ENCODE measurements at places on chromosomes 3 and 15. TPM values are rescaled to one million over a fixed set of nuclear protein-coding genes. Genes with fewer than 3 reads are reported as not detected.
A peak's percentile ranks its signal among the peaks of the same experiment; 100 is the strongest.

Gene CYP1A1
- polyA plus RNA-seq: not detected

Gene DUOXA2
- polyA plus RNA-seq: not detected

DNA sequence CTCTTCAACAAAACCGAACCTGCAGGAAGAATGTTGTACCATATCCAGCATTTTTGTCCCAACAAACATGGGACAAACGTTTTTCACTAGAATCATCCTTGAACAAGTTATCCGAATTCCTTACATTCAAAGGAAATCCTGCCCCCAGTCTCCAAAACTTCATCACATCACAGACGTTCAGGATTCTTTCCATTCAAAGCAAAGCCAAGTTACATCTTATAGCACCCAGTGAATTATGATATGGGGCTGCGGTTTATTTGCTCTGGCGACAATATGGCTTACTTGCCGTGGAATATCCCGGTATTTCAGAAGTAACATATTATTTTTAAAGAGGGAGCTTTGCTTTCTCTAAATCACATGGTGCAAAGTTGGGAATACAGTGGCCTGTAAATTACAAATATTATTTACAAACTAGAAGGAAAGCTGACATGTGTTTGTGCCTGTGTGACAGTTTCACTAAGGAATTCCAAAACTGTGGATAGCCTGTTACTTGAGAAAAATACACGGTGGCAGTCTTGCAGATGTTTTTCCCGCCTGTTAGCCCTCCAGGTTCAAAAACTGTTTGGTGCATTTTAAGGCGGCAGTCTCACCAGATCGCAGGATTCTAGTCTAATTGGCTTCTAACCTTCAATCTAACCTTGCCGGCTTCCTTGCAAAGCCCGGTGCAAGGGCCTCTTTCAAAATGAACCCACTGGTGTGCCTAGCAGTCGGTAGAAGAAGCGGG lies 736 bp upstream of the MBNL1 start:
- peak; percentile 36 for DNase-seq

GRCh38 chr15:86199467-86200145 lies 119.9 kb downstream of the AGBL1 start:
- no peak for DNase-seq

- DNase-seq: no peak
Observed at GRCh38 chr3:144548346-144548745, 576.7 kb downstream of the DIPK2A start.

DNA sequence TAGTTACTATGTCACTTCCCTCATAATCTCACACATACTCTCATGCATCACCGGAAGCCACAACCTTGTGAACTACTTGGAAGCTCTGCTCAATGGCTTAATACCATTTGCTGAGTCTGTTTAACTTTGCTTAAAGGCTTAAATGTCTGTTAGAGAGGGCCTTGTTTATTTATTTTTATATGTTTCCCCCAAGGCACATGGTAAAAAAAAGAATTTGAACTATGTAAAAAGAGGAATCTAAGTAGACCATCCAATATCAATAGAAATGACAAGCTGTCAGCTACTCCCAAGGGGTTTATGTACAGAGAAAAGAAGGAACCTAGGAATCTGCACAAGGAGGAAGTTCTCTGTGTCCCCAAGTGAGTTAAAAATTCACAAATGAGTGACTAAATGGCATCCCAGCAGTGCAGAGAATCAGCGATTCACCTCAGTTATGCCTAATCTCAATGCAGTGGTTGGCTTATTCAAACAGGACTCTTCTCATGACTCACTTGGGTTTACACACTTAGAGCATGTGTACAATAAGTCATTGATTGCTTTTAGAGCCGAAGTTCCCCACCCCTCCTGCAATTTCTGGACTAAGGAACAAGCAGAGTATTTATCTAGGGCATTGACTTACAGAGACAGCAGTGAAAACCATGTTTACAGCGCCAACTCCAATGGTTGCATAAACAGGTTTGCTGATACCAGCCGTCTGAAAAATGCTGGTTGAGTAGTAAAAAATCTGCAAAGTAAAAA lies 24.4 kb downstream of the SLC2A2 start:
- no peak for DNase-seq

DNA sequence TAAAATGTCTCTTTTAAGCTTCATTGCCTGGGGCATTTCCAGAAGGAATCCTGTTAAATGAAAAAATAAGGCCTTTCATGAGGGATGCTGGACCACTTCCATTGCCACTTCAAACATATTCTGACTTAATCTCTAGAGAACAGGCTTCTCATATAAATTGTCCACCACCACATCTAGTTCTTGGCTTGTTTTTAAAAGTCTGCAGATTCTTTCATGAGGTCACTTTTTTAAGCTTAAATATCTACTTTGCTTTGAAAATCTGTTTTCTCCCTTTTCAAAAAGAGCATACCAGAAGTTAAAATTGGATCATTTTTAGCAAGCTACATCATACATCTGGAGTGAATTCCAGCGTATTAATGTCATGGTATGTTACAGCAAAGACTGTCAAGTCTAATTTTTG lies 131.6 kb downstream of the C3orf70 start:
- peak; percentile 35 for DNase-seq

DNA sequence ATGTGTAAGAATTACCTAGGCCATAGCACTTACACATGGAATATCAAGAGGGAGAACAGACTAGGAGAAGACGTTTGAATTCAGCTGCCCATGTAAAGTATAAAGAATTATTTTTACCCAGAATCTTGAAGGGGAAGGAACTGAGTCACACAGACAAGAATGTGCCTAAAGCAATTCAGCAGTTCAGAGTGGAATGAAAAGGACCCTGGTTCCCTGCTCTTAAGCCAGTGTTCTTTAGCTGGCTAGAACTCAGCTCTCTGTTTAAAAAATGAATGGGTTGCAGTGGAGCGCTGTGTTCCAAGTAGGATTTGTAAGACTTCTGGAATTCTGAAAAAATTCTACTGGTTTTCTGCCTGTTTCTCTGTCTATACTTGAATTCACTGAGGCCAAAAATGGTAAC lies 440.2 kb downstream of the LPP start:
- DNase-seq: peak; percentile 81

DNA sequence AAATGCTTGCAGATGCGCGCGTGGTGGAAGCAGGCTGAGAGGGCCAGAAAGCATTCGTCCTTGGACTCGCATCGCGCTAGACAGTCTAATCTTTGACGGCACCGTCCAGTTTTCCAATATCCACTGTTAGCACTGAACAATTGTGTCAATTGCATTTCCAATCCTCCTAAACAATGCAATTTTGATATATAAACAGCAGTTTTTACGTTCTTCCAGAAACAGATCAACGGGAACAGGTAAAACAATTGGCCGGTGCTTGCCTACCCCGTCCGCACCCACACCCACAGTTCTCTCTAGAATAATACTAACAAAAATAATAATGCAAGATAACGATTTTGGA lies 17.2 kb downstream of the CPN2 start:
- DNase-seq: no peak

- DNase-seq: no peak
Observed at GRCh38 chr15:59237119-59237855, 30.6 kb downstream of the LDHAL6B start.

DNA sequence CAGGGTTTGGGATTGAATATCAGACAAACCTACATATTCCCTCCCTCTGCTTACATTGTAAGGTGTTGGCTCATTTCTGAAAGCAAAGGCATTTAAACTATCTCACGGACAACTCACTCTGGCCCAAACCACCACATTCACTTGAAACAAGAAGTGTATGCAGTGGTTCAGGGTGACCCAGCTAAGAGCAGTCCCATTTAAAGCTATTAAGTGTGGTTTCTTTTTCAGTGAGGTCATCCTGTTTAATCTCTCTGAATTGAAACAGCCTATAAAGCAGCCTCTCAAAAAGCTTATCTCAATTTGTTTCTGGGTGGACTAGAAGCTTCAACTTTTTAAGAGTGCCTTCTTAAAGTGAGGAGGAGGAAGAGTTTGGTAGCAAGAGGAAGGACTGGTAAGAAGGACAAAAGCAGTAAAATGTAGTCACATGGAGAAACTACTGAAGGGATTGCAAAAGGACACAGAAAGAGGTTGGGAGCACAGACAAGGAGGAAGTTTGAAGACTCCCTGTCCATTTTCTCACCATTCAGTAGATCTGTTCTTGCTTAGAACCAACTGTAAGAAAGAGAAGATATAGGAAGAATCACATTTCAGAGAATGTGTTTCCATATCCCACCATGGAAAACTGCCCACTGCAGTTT lies 151.6 kb downstream of the TMCO5A start:
- no peak for DNase-seq

All from muscle of back (tissue), 13 donors.